Activated gamma-delta T cell treated with anti-CD3 and anti-CD28 coated beads, Interleukin-2, amount 50 U/mL, for 16 hours (primary cell): ENCODE measurements at places on chromosomes 16 and 17.

GRCh38 chr17:17693253-17694168 is 12.3 kb downstream of the RAI1 start:
- DNase-seq = no peak

GRCh38 chr16:85329059-85329812 is 217.0 kb upstream of the CIBAR2 start:
- no peak for DNase-seq

GRCh38 chr16:2253293-2253692 is 1.9 kb upstream of the ECI1 start:
- no peak for DNase-seq

DNA sequence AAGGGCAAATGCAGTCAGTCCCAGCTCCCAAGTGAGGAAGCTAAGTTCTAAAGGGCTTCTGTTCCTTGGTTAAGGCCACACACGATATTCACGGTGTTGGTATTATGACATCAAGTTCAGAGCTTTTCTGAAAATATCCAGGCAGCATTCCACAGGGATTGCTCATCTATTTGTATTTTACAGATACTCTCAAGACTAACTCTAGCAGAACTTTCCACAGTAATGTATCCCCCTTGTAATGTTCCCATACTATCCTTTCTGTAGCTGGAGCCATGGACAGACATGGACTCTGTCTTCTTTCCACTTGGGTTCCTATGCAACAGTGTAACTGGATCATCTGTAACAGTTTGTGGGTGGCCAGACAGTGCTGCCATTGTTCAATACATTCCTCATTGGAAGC is 13.5 kb downstream of the SDR42E1 start:
- DNase-seq = no peak

DNA sequence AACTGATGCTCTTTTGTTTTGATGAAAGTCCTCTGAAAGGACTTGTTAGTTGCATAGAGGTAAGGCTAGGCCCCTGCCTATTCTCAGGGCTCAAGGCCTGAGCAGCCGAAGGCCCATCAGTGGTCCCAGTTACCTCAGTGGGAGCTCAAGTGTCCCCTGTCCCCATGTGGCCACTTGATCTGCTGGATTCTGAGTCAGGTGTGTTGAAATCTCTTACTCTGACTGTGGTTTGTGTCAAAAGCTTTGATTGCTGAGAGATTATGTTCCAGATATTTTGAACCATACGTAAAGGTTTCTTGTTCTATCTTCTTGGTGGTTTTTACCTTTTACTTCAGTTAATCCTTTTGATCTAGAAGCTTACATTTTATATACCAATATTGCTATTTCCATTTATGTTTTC is 191.7 kb downstream of the LGALS9B start:
- no peak for DNase-seq

- no peak for DNase-seq
Observed at GRCh38 chr16:64440421-64440831, 681.4 kb downstream of the CDH11 start.
